GM12891 (cell line): ENCODE measurements at places on chromosomes 3 and 15.

DNA sequence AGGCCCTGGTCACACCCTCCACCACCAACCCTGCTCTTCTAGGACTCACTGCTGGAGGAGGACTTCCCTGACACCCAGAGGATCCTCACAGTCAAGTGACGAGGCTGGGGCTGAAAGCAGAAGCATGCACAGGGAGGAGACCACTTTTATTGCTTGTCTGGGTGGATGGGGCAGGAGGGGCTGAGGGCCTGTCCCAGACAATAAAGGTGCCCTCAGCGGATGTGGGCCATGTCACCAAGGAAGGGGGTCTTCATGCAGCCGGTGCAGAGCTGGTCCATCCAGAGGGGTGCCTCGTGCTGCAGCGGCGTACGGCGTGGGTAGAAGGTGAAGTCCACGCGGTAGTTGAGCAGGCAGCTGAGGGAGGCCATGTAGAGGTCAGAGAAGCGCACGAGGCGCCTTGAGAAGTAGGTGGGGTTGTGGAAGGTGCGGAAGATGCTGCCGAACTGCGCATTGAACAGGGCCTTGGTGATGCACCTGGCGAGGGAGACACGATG, 9.4 kb downstream of the NT5DC2 start:
- DNase-seq, result no peak

DNA sequence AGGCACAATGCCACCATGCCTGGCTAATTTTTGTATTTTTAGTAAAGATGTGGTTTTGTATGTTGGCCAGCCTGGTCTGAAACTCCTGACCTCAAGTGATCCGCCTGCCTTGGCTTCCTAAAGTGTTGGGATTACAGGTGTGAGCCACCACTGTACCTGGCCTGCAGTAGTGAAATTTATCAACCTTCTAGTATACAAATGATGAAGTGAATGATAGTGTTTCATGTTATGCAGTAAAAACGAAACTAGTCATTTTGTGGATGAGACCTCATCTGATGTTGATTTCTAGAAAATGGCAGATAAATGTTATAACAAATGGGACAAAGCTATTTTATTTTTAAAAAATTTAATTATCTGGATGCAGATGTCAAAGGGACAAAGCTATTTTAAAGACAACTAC, 32.9 kb downstream of the NXPE3 start:
- DNase-seq, result no peak

- DNase-seq, result no peak
Observed at GRCh38 chr3:32184187-32184730, 54.2 kb upstream of the CMTM8 start.

DNA sequence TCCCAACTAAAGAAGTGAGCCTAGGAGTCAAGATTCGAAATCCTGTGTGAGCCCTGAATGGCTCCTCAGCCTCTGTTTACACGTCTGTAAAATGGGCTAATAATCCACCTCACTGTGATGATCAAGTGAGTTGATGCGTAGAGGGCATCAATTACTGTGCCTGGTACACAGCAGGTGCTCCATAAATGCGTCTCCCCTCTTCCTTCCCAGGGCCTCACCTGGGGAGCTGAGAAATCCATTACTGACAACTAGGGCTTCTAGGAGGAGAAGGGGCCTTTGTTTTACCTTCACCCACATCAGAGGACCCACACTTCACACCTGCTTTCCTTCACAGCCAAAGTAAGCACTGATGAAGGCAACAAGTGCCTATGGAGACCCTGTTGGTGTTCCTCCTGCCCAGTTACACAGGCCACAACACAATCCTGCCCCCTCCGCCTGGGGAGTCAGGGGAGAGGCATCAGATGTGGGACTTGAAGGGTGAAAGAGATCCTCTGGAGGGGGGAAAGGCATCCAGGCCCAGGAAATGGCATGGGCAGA, 1.4 kb downstream of the CIB2 start:
- DNase-seq, result no peak

GRCh38 chr3:196638861-196639482, 522 bp upstream of the NRROS start:
- DNase-seq, result no peak

- DNase-seq, result no peak
Observed at GRCh38 chr3:9400616-9401015, 3.2 kb downstream of the SETD5 start.

DNA sequence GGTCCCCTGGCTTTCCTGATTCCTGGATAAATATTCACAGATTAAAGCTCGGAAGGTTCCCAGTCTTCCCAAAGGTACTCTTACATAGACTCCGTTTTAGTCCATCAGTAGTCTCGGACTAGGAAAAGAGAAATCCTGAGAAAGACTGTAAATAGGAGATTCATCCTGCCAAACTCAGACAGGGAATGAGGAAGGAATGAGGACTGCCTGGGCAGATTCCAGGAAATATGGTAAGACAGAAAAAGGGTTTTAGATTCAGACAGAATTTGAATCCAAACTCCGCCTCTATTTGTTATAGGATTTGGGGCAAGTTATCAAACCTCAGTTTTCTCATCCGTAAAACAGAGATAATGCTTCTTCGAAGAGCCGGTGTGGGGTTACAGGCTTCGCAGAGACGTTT, 77.8 kb upstream of the VGLL4 start:
- DNase-seq, result no peak

- DNase-seq, result no peak
Observed at GRCh38 chr3:147937341-147937740, 528.2 kb downstream of the ZIC1 start.

DNA sequence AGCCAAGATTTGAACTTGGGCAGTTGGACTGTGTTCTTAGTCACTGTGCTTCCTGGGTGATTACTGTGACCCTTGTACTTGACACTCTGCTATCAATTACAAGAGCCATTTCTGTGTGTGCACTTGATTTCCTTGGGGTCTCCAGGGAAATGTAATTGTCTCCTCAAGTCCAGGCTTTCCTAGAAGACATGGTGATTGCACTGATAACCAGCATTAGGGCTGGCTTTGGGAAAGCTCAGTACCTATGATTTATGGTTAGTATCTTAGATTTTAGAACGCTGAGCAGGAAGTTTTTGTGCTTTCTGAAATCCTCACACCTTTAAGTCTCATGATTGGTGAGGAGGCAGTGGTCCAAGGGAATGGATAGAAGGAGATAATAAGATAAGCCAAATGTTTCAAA, 1.6 kb upstream of the CLDN11 start:
- DNase-seq, result no peak

DNA sequence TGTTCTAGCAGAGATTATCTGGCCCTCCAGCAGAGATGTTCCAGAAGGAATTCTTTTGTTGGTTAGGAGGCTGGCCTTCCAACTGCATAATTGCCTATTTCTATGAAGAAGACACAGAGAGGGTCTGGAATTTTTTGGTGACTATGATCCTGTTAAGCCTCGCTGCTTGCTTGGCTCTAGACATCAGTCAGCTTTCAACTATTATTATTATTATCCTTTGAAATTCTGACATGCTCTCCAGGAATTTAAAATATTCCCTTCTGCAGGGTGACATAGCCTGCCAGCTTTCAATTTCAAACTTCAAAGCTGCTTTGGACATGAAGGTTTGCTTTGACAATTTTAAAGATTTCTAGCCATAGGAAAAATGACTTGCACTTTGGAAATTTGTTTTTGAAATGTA, 26.3 kb upstream of the ZNF148 start:
- DNase-seq, result no peak

DNA sequence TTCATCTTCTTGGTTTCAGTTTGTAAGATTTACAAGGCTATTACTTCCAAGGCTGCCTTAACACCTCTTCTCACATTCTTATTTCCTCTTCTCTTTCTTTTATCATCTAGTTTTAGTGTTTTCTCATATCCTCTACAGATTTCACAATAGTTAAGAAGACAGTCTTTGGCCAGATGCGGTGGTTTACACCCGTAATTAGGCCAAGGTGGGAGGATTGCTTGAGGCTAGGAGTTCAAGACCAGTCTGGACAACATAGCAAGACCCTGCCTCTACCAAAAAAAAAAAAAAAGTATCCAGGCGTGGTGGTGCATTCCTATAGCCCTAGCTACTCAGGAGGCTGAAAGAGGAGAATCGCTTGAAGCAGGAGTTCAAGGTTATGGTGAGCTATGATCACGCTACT, 3.5 kb upstream of the ALDH1A2 start:
- no peak for DNase-seq
